D341Med (cell line): ENCODE measurements at places on chromosomes 5 and 9.

DNA sequence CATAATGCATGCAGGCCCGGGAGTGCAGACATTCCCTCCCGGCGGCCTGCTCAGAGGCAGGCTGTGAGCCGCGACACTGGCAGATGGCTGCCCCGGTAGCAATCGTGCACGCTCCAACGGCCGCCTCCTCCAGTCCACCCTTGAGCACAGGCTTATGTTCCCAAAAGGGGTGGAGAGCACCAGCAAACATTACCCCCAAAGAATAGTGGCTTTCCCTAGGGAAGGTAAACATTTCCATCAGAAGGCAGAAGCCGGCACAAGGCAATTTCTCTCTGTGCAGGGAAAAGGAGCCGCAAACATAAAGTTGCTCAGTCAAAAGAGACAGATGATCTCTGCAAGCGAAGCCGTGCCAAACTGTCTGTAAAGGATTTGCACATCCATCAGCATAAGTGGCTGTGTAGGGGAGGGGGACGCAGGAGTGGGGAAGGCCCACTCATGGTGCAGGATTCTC is 92.5 kb downstream of the SIL1 start:
- peak; percentile 86 for DNase-seq

GRCh38 chr9:76911971-76912370 is 6.1 kb upstream of the PRUNE2 start:
- no peak for DNase-seq

- no peak for DNase-seq
These were observed 21.0 kb downstream of the PDCD1LG2 start for GRCh38 chr9:5531101-5531882.

DNA sequence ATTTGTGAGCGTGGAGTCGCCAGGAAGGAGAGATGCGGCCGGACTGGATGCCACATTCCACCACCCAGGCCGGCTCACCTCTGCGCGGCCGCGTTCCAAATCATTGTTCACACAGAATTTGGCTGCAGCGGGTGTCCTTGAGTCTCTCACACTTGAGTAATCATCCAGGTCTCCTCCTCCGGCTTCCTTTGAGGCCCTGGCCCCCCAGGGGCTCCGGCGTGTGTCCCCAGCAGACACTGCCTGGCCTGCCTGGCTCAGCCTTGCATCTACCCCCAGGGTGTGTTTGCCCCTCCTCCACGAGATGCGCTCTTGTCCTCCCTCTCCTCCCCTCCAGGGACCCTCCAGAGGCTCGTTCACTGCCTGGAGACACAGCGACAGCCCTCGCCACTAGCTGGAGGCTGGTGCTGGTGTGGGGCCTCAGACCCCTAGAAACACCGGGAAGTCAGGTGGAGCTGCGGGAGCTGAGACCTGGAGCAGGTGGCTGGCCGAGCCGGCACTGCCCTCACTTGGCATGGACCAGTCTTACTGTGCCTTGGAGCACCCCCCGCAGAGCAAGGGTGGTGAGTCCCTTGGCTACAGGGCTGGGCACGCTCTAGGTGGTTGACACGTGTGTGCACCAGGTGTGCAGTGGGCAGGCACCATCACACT is 7.0 kb upstream of the SLC9A3 start:
- no peak for DNase-seq

DNA sequence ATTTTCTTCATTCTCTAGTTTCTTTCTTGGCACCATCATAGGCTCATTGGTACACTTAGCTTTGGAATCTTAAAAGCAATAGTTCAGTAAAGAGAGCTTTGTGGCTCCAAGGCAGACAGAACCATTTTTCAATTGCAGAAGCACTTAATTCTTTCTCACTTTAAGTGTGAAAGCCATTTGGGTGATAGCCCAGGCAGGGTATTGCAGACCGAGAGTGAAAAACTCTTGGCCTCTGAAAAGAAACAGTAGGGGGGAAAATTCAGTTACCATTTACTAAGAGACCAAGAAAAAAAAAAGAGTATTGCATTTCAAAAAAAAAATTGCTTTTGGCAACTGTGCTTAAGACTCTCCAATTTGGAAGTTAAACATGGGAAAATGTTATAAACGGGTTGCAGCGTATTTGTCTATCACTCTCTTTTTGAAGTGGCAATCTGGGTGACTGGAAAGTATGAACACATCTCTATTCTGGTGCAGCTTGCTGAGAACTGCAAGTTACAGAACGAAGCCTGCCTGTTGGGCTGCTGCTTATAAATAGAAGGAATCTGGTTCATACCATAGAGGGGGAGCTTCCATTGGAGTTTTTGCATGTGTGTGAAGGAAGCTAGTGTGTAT is 170.5 kb downstream of the TLE4 start:
- DNase-seq: no peak

GRCh38 chr5:139199321-139199720 is 1.2 kb upstream of the SIL1 start:
- no peak for DNase-seq

GRCh38 chr5:55338810-55339243 is 31.0 kb downstream of the MTREX start:
- DNase-seq: no peak

GRCh38 chr9:2307480-2307879 is 292.3 kb downstream of the SMARCA2 start:
- no peak for DNase-seq

- no peak for DNase-seq
These were observed at the start of gene ARSI for GRCh38 chr5:150302301-150303069. TSS of gene ARSI (minus strand) at chr5:150302905. CDS start at chr5:150302373, 532 bp downstream.

- DNase-seq: no peak
These were observed 8.7 kb downstream of the FGF1 start for GRCh38 chr5:142677198-142677597.

DNA sequence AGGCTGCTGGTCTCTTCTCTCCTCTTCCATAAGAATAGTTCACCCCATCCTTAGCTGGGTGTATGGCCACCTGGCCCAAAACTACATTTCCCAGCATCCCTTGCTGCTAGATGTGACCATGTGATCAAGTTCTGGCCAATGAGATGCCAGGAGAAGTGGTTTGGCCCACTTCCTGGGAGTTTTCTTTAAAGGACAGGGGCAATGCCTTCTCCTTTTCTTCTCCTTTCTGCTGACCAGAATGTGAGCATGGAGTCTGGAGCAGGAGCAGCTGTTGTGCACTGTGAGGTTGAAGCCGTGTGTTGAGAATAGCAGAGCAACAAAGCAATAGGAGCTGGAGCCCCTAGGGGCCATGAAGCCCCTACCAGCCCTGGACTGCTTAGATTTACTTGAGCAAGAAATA is 36.8 kb downstream of the C9orf50 start:
- peak; percentile 81 for DNase-seq

- DNase-seq: no peak
These were observed 72.3 kb downstream of the PSMB7 start for GRCh38 chr9:124342776-124343485.

- no peak for DNase-seq
These were observed 273.0 kb downstream of the ELAVL2 start for GRCh38 chr9:23552876-23553601.

GRCh38 chr5:45376417-45376816 is 319.8 kb downstream of the HCN1 start:
- DNase-seq: no peak

- DNase-seq: peak; percentile 62
These were observed 477.4 kb upstream of the ADAMTS16 start for GRCh38 chr5:4662756-4663155.

GRCh38 chr5:63128018-63128417 is 549.4 kb downstream of the LRRC70 start:
- DNase-seq: no peak

DNA sequence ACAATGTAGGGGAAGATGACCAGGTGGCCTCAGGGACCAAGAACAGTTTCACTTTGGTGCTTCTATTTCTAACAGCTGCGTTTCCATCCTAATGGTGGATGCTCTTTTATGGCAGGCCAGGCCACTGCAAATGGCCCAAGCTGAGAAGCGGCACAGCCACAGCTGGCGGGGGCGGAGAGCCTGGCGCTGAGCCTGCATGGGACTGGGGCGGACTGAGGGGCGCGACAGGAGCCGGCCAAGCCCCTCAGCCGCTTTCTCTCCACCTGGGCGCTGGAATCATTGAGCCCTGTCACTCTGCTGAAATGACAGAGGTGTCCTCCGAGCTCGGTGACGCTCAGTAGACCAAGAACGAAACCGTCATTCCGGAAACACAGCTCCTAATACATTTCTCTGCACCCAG is 317.3 kb upstream of the PDE4D start:
- DNase-seq: no peak
